ENCODE measurements at places on chromosomes 4 and X.

GRCh38 chr4:38699112-38699511 lies 35.1 kb downstream of the KLF3 start:
- DNase-seq = no peak

DNA sequence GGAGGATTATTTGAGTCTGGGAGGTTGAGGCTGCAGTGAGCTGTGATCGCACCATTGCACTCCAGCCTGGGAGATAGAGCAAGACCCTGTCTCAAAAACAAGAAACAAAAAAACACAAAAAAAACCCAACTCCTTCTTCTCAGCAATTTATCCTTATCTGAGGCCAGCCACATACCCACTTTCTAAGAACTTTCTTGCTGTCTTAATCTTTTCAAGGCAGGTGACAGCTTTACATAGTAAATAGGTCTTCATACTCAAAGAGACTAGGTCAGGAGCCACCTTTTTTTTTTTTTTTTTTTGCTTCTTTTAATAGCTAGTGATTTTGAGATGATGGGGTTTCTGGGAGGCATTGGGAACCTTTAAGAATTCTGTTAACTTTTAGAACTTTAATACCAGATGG lies 26.1 kb upstream of the ZCCHC13 start:
- DNase-seq = no peak

GRCh38 chr4:105686571-105686970 lies 21.9 kb downstream of the INTS12 start:
- DNase-seq = no peak

DNA sequence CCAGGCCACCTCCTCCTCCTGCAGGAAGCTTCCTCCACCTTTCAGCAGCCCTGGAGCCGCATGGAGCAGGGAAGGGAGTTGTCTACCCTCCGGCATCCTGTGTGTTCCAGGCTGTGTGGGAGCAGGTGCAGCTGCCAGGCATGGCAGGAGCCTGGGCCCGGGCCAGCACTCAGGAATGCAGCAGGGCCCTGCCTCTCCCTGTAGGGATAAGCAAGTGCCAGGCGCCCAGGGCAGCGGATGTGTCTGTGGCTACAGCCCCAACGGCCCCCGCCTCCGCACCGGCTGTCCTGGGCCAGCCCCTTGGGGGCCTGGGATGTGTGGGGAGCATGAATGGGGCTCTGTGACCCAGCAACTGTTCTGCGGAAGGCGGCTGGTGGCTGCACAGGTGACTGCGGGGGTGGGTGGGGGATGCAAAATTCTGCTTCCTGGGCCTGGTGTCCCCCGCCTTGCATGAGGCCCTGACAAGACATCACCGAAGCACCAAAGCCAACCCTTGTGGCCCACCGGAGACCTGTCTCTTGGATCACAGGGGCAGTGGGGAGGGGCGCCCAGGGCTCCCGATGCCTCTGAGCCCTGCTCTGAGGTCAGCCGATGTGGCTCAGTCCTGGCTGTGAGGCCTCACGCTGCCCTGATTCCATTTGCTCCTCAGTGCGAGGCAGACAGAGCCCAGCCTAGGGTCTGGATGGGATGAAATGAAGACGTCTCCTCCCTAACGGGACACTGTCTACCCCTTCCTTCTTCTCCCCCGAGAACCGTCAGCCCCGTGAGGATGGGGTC lies 1.4 kb upstream of the DOK7 start:
- DNase-seq = no peak

GRCh38 chr4:74105656-74106280 lies 6.8 kb upstream of the CXCL2 start:
- DNase-seq = no peak

- DNase-seq = no peak
Observed at GRCh38 chr4:100290585-100290984, 100.3 kb upstream of the DDIT4L start.

DNA sequence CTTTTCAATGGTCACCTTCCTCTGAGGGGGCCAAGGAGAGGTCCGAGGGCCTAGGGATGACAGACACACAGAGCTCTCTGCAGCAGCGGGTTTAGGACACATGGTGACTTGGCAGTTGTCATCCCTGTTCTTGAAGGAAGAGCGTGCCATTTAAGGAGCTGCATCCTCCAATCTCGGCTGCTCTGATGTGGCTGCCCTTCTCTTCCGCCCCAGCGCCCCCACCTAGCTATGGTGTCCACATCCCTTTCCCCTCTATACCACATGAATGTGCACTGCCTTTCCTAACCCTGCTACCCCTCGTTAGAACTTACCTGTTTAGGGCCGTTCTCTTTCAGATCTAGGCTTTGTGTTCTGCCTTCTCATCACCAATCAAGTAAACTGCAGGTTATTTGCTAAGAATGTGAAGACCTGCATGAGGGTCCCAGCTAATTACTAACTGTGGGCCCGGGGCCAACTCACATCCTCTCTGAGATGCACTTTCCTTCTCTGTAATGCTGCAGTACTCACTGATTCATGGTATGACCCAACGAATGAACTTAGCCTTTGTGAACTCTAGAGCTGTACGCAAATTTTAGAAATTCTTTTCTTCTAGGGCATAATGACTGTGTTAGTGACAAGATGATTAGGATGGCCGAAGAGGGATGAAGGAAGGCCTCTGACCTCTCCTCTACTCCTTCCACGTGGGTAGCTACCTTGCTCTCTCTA lies 38.2 kb downstream of the CHST7 start:
- no peak for DNase-seq

DNA sequence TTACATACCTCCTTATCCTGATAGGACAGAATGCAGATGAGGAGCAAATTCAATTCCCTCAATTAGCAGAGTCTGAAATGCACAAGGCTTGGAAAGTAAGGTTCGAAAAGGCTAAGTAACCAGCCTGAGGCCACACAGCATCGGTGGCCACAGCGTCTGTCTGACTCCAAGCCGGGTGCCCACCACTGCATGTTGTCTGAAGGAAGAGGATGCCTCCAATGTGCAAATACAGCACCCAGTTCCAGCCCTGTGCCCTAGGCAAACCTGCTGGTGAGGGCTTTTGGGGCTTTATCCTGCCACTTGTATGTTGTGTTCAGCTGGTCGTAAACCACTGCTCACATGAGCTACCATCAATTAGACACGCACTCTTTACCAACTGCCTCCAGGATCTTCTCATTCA lies 48.6 kb upstream of the PPP2R2C start:
- DNase-seq = no peak

DNA sequence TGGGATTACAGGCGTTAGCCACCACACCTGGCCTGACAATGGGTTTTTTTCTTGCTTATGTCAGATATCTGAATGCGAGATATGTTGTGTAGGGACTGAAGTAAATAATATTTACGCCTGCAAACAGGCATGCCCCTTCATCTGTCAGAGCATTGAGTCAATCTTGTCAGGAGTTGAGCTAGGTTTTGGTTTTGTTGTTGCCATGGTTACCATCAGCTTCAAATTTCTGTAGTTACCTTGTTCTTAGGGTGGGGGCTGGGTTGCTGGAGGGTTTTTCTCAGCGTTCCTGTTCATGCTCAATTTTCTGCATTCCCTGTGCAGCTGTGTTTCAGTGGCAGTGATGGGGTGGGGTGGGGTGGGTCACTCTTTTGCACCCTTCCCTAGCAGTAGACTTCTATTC lies 14.5 kb downstream of the MRPL1 start:
- DNase-seq = no peak

- no peak for DNase-seq
Observed at GRCh38 chrX:3231766-3232165, 114.7 kb downstream of the MXRA5 start.

DNA sequence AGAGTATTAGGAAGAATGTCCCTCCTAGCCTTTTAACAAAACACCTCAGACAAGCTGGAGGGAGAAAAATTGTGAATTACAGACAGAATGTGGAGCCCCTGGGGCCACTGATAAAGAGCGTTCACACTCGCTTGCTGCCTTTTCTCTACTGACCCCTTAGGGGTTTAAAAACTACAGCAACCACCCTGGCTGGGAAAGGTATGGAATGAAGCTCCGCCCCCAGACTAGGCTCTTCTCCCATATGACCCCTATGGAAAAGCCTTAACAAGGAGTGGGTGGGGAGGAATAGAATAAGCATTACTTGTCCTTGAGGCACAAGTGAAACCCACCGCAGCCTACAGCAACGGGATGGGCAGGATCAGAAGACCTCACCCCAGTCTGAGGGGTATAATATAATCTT lies 26.3 kb downstream of the ANKRD50 start:
- DNase-seq = no peak

GRCh38 chrX:110316351-110317060 lies 1.4 kb downstream of the AMMECR1 start:
- no peak for DNase-seq

- no peak for DNase-seq
Observed at GRCh38 chrX:22220941-22221340, 51.8 kb upstream of the CBLL2 start.

- no peak for DNase-seq
Observed at GRCh38 chr4:39235696-39236095, 53.4 kb downstream of the WDR19 start.

GRCh38 chrX:56726605-56727004 lies 2.4 kb upstream of the NBDY start:
- no peak for DNase-seq

- no peak for DNase-seq
Observed at GRCh38 chr4:161010227-161010626, 1153.6 kb downstream of the FSTL5 start.

GRCh38 chr4:55503169-55503568 lies 43.5 kb downstream of the CLOCK start:
- no peak for DNase-seq
